ENCODE measurements at places on chromosomes 1 and 21.

DNA sequence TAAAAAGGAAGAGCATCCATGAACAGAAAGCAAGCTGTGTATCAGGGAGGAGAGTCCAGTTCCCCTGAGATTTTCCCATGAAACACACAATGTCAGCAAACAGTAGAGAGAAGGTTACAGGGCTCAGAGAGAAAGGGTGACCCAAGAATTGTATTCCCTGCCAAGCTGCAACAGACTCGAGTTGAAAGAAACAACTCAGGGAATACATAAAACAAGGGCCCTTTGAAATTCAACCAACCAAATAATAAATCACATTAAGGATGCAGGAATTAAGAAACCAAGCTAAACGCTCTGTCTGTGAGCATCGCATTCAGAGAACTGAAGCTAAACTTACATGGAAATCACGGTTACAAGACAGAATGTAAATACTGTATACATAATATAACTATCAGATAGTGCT lies 20.2 kb downstream of the S100A16 start:
- no peak for DNase-seq

DNA sequence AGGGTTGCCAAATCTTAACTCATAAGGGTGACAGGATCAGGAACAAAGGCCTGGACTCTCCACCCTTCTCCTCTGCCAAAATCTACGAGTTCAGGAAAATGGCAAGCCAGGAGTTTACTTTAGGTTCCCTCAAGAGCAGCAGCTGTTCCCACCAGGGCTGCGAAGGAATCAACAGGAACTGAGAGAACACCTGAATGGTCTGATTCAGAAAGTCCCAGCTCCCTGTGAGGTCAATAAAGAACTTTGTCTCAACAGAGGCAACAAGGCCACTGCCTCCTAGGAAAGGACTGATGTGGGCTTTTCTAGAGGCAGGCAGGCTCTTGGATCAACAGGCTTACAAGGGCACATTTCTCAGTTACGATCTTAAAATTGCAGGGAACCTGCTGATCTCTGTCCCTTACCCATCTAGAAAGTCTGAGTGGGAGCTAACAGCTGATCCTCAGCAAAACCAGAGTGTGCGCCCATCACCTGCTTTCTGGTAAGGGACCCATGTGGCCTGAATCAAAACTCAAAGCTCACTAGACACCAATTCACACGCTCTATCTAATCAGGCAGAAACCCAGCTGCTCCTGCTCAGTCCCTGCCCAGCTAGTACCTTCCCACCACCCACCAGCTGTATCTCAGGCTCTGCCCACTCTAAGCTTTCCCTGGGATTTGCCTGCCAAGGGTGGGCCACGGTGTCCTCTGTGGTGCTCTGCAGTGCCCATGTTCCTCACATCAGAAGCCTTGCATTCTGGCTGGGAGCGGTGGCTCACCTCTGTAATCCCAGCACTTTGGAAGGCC lies 83.1 kb downstream of the CAPZB start:
- DNase-seq: no peak

GRCh38 chr21:31609081-31609480 lies 50.4 kb upstream of the SOD1 start:
- no peak for DNase-seq

DNA sequence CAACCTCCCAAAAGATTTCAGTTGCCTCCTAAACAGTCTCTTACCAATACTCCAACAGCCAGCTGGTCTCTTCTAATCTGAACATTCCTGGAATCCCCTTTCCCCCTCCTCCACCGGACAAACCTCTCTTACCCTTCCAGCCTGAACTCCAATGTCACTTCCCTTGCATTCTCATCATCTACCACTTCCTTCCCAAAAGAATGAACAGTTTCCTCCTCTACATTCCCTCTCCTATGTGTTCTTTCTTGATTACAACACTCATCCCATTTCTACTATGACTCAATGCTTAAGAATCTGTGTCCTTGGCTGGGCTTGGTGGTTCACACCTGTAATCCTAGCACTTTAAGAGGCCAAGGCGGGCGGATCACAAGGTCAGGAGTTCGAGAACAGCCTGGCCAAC lies 417.1 kb downstream of the SETD4 start:
- no peak for DNase-seq

GRCh38 chr1:220514256-220514655 lies 13.7 kb upstream of the MARK1 start:
- DNase-seq: no peak

DNA sequence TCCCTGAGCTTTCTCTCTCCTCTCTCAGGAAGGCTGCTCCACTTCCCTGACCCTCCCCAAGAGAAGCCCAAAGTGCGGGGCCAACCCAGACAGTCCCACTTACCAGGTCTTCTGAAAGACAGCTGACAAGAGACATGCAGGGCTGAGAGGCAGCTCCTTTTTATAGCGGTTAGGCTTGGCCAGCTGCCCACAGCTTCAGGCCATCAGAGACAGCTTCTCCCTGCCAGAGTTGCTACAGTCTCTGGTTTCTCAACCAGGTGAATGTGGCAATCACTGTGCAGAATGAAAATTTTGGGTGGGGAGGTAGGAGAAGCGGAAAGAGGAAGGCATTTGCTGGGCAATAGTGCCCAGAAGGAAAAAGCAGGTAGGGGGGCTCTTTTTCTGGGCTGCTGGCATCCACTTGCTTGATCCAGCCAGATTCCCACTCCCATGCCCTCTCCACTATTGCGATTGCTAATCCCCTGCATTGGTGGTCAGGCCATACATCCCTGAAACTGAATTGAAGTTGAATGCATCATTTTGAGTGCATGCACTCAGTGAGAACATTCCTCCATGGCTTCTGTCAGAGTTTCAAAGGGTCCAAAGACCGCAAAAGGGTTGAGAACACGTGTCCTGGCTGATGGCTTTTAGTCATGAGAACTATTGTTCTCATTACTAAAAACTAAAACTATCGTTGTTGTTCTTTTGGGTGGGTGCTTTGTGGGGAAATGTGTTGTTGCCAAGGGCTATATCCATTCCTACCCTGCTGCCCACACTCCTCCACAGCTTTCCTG lies at the start of gene S100A8:
Gene S100A8 (minus strand): TSS at position 136 of the 773 bp plus-strand sequence. CDS start 538 bp downstream, outside the sequence.
- DNase-seq: no peak

- no peak for DNase-seq
Observed at GRCh38 chr1:36178471-36179219, 22.7 kb downstream of the MAP7D1 start.

DNA sequence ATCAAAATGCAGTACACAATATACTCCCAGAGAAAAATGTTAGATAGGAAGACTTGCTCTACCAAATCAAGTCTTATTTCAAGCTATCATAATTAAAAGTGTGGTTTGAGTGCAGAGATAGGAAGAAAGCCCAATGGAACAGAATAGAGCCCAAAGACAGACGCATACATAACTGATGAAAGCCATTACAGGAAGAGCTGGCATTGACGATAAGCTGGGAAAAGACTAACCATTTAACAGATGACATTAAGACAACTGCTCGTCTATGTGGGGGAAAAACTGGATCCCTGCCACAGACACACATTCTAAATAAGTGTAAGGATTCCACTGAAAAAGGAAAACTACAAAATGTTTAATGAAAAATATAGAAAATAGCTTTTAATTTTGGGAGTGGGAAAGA lies 85.5 kb downstream of the NGF start:
- DNase-seq: no peak

DNA sequence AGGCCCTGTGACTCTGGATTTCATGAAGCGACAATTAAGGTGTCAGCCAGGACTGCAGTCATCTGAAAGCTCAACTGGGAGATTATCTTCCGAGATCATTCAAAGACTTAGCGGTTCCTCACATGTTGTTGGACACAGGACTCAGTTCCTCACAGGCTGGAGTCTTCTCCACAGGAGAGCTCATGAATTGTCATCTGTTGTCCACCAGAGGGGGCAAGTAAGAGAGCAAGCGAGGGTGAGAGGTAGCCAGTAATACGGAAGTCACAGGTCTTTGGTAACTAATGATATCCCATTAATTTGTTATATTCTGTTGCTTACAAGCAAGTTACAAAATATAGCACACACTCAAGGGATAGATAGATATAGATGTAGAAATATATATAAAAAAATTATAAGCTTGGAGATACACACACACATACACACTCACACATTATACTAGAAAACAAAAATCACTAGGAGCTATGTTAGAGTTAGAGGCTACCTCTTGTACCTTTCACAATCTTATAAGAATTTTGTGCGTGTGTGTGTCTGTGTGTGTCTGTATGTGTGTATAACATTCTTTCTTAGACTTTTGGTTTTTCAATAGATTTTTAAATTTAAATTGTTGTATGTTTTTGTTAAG lies 1695.3 kb downstream of the BRINP3 start:
- no peak for DNase-seq

DNA sequence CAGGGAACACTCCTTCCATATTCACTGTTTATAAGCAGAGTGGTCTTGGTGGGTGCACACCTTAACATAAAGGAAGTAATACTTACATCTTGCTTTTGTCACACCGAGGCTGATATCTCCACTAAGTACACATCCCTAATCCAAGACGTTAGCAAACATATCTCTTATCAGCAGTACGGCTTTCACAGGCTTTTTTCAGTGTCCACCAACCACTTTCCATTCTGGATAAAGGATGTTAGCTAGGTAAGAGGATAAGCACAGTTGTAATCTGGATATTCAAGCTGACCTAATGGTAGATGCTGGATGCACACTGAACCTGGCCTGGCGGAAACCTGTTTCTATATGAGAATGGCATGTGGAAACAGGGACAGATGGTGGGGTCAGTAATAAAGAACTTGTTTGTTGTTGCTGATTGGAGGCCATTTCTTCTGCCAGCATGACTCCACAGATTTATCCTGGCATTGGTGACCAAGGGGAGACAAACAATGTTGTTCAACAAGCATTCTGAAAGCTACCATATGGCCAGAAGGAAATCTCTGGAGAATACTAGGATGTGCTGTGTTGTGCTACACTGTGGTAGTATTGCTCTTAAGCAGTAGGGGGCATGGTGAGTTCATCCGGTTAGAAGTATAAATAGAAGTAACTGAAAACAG lies 416.4 kb downstream of the PTBP2 start:
- DNase-seq: no peak

- no peak for DNase-seq
Observed at GRCh38 chr1:64484651-64485050, 14.7 kb downstream of the CACHD1 start.

- no peak for DNase-seq
Observed at GRCh38 chr1:233582439-233582838, 31.5 kb upstream of the KCNK1 start.

- no peak for DNase-seq
Observed at GRCh38 chr1:84403347-84403746, 5.1 kb downstream of the DNASE2B start.

DNA sequence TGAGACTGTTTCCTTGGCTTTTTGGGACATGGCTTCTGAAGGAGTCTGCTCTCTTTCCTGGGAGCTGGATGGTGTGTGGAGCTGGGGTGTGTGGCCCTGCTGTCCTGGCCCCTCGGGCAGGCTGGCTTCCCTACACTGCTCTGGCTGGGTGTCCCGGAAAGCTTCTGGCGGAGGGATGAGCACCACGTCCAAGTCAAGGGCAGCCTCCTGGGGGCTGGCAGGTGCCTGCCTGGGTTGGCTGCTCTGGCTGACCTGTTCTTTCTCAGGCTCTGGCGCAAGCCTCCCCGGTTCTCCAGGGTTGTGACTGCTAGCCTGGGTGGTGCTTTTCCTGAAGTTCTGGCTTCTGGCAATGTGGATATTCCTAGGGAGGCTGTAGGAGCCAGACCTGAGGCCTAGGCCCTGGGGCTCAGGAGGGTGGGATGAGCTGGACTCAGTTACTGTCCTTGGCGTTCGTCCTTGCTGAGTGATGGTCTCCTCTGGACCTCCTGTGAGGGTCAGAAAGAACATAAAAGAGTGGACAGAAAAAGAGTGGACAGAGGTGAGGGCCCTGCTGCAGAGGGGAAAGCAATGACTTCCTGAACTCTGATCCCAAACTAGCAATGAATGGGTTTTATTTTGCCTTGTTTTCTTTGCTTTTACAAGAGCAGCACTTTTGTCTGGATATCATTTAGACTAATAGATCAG lies 9.4 kb downstream of the C1orf116 start:
- no peak for DNase-seq

GRCh38 chr1:64570267-64570855 lies 100.4 kb downstream of the CACHD1 start:
- no peak for DNase-seq

GRCh38 chr1:178411756-178412399 lies 84.9 kb downstream of the CLEC20A start:
- DNase-seq: no peak

- no peak for DNase-seq
Observed at GRCh38 chr1:3510136-3510955, 55.9 kb downstream of the ARHGEF16 start.

- DNase-seq: no peak
Observed at GRCh38 chr1:223729906-223730305, 17.6 kb downstream of the CAPN2 start.

- no peak for DNase-seq
Observed at GRCh38 chr21:32834211-32834915, 62.8 kb upstream of the PAXBP1 start.

GRCh38 chr1:99943223-99943794 lies 26.5 kb upstream of the SLC35A3 start:
- DNase-seq: no peak

DNA sequence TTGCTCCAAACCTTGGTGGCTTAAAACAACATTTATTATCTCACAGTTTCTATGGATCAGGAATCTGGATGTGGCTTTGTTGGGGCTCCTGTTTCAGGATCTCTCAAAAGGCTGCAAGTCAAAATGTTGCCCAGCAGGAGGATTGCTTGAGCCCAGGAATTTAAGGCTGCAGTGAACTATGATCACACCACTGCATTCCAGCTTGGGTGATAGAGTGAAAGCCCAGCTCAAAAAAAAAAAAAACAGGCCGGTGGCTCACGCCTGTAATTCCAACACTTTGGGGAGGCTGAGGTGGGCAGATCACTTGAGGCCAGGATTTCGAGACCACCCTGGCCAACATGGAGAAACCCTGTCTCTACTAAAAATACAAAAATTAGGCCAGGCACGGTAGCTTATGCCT lies 30.0 kb downstream of the BCAS2 start:
- no peak for DNase-seq

- DNase-seq: no peak
Observed at GRCh38 chr1:177568622-177569021, 397.9 kb downstream of the BRINP2 start.

- DNase-seq: no peak
Observed at GRCh38 chr1:170623171-170623570, 40.8 kb upstream of the PRRX1 start.

DNA sequence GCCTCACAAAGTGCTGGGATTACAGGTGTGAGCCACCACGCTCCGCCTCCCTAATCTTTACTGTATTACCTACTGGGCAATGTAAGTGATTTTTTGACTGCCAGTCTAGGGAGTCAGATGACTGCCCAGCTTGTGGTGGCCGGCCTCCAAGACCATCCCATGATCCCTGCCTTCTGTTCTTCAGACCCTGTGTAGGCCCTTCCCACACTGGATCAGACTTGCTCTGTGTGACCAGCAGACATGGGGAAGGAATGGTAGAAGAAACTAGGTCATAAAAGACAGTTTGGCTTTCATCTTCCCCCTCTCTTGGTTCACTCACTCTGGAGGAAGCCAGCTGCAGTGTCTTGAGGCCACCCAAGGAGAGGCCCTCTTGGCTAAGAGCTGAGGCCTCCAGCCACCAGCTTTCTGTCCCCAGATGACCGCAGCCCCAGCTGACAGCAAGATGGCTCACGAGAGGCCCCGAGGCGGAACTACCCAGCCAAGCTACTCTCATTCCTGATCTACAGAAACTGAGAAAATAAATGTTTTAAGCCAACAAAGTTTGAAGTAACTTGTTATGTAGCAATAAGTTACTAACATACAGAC lies 14.5 kb upstream of the CBR3 start:
- no peak for DNase-seq

GRCh38 chr1:53567851-53568250 lies 108.7 kb downstream of the DMRTB1 start:
- DNase-seq: peak; percentile 12

All from activated CD8-positive, alpha-beta memory T cell treated with anti-CD3 and anti-CD28 coated beads, Interleukin-2, amount 50 U/mL, for 4 hours (primary cell).